ENCODE measurements at places on chromosomes 2 and 18.

- no peak for DNase-seq
Observed at GRCh38 chr2:75208738-75209137, 9.4 kb upstream of the TACR1 start.

DNA sequence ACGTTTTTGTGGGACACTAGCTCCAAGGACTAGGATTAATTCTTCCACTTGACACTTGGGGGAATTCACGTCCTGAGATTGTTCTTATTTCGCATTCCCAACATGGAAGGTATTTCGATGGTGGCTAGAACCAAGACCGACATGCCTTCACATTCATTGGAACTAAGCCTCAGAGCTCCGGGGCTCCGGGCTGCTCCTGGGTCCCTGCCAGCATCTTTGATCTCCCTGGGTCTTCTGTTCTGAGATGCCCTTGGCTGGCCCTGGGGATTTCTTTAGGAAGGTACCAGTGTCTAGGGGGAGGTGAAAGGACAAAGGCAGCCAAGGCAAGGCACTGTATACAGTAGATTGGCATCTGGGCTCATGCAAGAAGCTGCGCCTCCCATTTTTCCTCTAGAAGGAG, 76.8 kb downstream of the DYSF start:
- DNase-seq: no peak

DNA sequence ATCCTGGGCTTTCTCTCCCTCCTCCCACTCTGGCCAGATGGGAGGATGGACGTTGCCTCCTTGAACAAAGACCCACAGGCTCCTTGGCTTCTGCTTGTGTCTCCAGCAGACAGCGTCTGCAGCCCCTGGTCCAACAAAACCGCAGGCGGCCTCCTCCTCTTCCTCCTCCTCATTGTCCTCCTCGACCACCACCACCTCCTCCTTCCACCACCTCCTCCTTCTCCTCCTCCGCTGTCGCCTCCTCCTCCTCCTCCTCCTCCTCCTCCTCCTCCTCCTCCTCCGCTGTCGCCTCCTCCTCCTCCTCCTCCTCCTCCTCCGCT, 45.7 kb upstream of the ALPP start:
- no peak for DNase-seq

DNA sequence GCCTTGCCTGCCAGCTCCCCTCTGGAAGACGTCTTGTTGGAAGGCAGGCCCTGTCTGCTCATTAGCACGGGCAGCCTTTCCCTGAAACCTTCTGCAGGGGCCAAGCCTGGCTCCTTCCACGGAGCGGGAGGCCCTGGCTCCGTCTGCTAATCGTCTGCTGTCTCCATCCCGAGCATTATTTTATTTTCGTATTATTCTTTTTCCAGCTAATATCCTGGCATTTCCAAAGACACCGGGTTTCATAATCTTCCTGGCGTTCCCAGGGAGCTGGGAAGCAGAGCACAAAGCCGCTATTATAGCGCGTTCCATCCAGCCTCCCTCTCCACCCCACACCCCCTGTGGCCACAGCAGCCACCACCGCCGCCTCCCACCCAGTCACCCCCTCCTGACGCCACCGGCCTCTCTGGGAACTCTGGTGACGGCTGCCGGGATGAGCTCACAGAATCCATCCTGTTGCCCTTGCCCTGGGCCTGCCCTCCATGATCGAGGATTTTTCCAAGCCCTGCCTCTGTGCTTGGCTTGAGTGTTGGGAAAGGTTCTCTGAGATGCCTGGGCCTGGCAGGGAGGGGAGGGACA, 125.5 kb downstream of the DYSF start:
- DNase-seq: no peak

- DNase-seq: no peak
Observed at GRCh38 chr2:14157816-14158215, 474.7 kb upstream of the LRATD1 start.

- DNase-seq: no peak
Observed at GRCh38 chr2:3180082-3180908, 197.3 kb downstream of the EIPR1 start.

GRCh38 chr2:126935774-126936173, 37.1 kb downstream of the TEX51 start:
- no peak for DNase-seq

GRCh38 chr2:221567231-221567760, 4.8 kb downstream of the EPHA4 start:
- DNase-seq: no peak

- no peak for DNase-seq
Observed at GRCh38 chr2:1611886-1612285, 132.4 kb downstream of the PXDN start.

- DNase-seq: no peak
Observed at GRCh38 chr18:228586-228985, 39.3 kb downstream of the THOC1 start.
